ENCODE measurements at places on chromosomes 12 and 14.

DNA sequence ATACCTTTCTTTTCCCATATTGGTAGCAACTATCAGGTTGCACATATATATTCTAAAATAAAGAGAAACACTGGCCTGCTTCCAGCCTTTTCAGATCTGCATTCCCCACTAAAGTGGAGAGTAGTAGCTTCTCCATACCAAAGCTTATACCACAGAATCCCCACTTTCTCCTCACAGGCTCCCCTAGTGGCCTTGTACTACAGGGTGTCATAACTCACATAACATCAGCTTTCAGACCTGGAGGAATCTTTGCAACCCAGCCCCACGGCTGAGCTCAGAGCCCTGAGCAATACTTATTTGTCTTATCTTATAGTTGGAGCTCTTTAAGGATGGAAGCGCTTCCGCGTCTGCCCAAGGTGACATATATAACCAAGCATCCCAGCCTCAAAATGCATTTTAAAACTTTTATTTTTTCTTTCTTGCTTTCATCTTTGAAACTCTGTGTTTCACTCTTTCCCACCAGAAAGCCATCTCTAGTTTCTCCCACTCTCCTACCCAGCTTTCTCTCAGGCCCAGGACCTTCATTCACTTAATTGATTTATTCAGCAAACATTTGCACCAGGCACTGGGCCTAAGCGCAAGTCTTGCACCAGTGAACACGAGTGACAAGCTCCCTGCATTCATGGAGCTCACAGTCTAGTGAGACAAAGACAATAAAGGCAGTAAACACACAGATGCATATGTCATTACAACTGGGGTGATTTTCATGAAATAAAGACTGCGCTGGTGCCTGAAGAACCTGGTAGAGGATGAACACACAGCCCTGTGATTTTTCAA lies 254.7 kb downstream of the IPO8 start:
- DNase-seq: no peak

- no peak for DNase-seq
Measured at GRCh38 chr14:28608443-28608842, 158.1 kb upstream of the FOXG1 start.

DNA sequence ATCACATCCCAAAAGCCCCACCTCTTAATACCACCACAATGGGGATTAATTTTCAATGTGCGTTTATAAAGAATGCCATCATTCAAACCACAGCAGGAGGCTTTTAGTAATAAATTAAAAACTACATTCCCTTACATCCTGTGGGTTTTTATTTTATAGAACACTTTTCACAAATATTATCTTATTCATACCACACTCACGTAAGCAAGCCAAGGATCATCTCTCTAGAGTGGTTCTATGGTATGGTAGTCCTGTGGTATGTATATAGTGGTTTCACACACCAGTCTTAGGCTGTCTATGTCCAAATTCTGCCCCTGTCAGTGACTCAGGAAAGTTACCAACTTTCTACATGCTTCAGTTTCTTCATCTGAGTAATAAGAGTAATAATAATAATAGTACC lies 100.2 kb downstream of the GALC start:
- no peak for DNase-seq

GRCh38 chr12:62758216-62758615 lies 176.7 kb downstream of the PPM1H start:
- no peak for DNase-seq

GRCh38 chr12:3607821-3608220 lies 116.8 kb downstream of the PRMT8 start:
- no peak for DNase-seq

- DNase-seq: no peak
Measured at GRCh38 chr14:33839193-33840076, 111.4 kb downstream of the EGLN3 start.

DNA sequence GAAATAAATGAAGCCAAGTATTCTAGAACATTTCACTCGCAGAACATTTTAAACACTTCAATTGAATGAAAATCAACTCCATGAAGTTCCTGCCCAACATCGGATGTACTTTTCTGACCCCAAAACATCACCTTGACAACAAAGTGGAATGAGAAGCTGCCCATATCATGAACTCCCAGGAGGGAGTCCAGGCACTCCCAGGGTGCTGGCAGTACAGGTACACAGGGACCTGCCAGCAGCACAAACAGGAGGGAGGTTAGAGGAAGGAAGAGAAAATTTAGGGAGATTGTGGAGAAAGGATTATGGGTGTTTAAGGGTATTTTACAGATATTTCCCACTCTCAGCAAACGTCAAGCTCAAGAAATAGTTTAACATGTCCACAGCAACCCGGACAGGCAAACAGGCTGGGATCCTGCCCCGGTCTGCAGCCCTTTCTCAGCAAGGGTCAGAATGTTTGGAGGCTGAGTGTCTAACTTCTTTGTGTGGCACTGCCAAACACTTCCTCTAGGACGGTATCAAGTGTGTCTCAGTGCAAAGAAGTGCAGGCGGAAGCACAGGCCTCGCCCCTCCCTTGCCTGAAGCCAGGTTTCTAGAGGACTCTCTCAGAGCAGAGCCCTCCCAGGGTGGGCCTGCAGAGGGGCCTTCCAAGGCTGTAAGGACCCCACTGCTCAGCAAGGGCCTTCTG lies 72.2 kb downstream of the SETD3 start:
- DNase-seq: no peak

DNA sequence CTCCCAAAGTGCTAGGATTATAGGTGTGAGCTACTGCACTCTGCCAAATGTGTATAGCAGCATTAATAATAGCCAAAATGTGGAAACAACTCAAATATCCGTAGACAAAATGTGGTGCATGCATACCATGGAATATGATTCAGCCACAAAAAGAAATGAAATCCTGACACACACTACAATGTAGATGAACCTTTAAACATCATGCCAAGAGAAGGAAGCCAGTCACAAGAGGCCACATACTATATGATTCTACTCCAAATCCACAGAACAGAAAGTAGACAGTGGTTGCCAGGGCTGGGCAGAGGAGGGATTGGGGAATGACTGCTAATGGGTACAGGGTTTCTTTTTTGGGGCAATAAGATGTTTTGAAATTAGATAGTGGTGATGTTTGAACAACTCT lies 7.7 kb upstream of the TMED2 start:
- DNase-seq: no peak
